Transverse colon (tissue), 4 donors: ENCODE measurements at places on chromosomes 5 and 9. TPM values are rescaled to one million over a fixed set of nuclear protein-coding genes. Genes with fewer than 3 reads are reported as not detected.

GRCh38 chr5:31884896-31885295 is 246.0 kb downstream of the PDZD2 start:
- no peak overlapping the region for H3K27ac ChIP-seq
- H3K27me3 ChIP-seq = no peaks in the 10 kb centered on the region
- no peaks in the 10 kb centered on the region for H3K36me3 ChIP-seq
- peaks cover 4% of the 10 kb centered on the region for H3K4me1 ChIP-seq
- DNase-seq = no peak

- H3K4me1 ChIP-seq = peaks cover 10% of the 10 kb centered on the region
- no peak for DNase-seq
- no peaks in the 10 kb centered on the region for H3K36me3 ChIP-seq
- H3K4me3 ChIP-seq = no peak overlapping the region
- H3K27ac ChIP-seq = peak overlapping the region; percentile 61
These were observed 68.5 kb downstream of the MYO10 start for GRCh38 chr5:16867577-16867953.

DNA sequence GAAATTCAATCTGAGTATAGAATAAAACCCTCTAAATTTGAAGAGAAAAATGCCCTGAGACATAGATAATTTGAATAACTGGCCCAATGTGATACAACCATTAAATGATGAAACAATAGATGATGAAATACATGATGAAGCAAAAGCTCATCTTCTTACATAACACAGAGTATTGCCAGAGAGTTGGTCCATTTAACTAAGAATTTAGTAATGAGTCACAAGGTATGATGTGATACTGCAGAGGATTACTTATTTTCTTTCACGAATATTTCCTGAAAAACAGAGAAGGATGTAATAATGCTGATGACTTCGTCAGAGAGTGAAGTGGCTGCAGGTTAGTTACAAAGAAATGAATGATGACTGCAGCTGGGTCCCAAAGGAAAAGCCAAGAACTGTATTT is 379.3 kb downstream of the CDH12 start:
- no peaks in the 10 kb centered on the region for H3K27me3 ChIP-seq
- no peak overlapping the region for H3K4me3 ChIP-seq
- no peaks in the 10 kb centered on the region for H3K4me1 ChIP-seq
- no peak overlapping the region for H3K27ac ChIP-seq
- no peak for DNase-seq

- H3K27ac ChIP-seq = no peak overlapping the region
- no peaks in the 10 kb centered on the region for H3K36me3 ChIP-seq
- no peak overlapping the region for H3K4me3 ChIP-seq
- no peaks in the 10 kb centered on the region for H3K4me1 ChIP-seq
- no peak for DNase-seq
- H3K27me3 ChIP-seq = no peaks in the 10 kb centered on the region
These were observed 29.1 kb downstream of the RORB start for GRCh38 chr9:74526215-74526614.

DNA sequence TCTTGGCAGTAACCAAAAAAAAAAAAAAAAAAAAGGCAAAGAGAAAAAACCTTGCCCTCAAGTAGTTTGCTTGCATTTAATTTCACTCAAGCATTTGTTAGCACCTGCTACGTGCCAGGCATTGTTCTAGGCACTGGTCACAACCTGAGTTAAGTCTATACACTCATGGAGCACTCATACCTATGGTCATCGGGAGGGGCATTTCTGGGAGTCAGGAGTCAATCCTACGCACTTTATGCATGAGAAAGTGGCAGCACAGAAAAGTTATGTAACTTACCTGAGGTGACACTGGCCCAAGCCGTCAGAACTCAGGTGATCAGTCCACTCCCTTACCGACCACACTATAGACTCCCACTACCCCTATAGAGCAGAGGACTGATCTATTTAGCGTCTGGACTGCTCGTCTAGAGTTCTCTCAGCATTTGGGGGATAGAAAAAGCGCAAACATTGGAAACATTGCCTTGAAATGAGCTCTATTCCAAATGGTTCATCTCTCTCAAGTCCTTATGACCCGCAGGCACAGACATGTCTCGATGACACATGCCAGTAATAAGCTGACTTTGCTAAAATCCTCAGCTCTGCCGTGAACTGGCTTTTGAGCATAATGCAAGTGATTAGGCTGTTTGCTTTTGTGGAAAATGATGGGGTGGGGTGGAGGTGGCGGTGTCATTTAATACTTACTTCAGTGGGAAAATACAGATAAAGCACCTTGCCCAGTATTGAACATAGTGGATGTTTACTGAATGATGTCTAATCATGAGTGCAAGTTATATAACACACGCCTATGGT is 160.2 kb downstream of the ARHGEF28 start:
- no peak overlapping the region for H3K4me3 ChIP-seq
- no peak overlapping the region for H3K27ac ChIP-seq
- no peaks in the 10 kb centered on the region for H3K27me3 ChIP-seq
- H3K36me3 ChIP-seq = no peaks in the 10 kb centered on the region

GRCh38 chr5:36367524-36367923 is 65.8 kb upstream of the RANBP3L start:
- DNase-seq = no peak
- H3K27me3 ChIP-seq = no peaks in the 10 kb centered on the region
- H3K4me3 ChIP-seq = no peak overlapping the region
- peak overlapping the region; percentile 45 for H3K27ac ChIP-seq

DNA sequence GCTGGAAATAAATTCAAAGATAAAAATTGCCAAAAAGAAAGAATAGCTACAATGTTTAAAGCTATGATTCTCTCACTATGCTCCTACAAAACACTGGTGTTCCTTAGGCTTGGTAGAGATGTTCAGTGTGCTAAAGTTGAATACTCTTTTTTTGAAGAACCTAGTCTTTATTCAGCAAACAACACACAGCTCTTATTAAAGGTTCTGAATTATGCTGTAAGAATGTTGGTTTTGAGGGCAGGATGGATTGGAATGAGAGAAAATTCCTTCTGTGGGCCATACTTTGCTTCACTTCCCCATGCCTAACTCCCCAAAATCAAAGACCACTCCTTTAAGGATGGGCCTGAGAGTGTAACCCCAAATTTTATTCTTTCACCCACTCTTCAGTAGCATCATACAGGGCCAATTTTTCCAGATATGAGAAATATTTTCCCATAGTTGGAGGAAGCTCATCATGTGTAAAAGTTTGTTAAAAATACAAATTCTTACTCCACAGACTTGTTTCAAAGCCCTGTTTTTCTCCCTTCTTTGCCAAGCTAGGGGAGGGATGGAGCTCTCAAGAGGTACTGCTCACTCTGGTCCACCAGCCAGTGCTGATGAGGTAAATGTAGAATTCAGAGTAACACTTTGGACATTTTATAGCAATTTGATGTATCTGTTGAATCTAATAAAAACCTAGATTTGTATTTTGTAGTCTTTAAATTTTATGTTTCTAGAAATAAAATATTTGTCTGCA is 99.3 kb downstream of the GDNF start:
- DNase-seq = no peak
- peaks cover 4% of the 10 kb centered on the region for H3K4me1 ChIP-seq
- H3K27me3 ChIP-seq = no peaks in the 10 kb centered on the region
- no peaks in the 10 kb centered on the region for H3K36me3 ChIP-seq

DNA sequence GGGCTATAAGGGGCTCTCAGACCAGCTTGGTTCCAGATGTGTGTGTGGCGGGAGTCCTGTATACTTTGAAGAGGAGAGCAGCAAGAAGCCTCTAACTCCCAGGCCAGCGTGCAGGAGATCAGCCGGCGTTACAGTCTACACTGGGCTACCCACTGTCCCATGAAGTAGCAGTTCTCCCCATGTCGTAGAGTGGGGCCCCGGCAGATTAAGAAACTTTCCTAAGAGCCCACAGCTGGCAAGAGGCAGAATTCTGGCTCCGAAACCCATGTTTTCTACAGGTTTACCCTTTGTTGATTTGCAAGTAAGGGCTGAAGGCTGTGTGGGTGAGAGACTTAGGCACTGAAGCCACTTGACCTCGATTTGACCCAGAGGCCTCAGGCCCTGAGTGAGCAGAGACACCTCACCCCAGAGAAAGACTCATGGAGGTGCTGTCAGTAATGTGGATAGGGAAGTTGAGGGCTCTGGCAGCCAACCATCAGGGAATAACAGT is 881 bp upstream of the B4GALT1 start:
- H3K27ac ChIP-seq = peak overlapping the region; percentile 97
- peak; percentile 33 for DNase-seq
- no peaks in the 10 kb centered on the region for H3K36me3 ChIP-seq
- peak overlapping the region; percentile 35 for H3K4me3 ChIP-seq
- H3K27me3 ChIP-seq = no peaks in the 10 kb centered on the region
- H3K4me1 ChIP-seq = peaks cover 17% of the 10 kb centered on the region

- no peaks in the 10 kb centered on the region for H3K36me3 ChIP-seq
- no peak overlapping the region for H3K4me3 ChIP-seq
- no peak overlapping the region for H3K27ac ChIP-seq
- no peaks in the 10 kb centered on the region for H3K27me3 ChIP-seq
- H3K4me1 ChIP-seq = no peaks in the 10 kb centered on the region
These were observed 214.9 kb upstream of the WWC1 start for GRCh38 chr5:168076561-168076991.

DNA sequence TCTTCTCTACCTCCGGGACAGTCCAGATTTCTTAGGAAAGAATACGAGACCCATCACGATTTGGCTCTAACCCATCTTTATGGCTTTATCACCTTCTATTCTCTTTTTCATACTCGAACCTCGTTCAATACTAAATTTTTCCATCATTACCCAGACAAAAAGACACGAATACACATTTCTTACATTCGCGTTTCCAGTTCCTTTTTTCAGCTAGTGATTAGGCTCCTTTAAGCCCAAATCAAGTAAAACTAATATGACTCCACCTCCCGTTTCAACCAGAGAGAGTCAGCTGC is 506 bp downstream of the ZBTB6 start:
- peaks cover 18% of the 10 kb centered on the region for H3K36me3 ChIP-seq
- peak overlapping the region; percentile 88 for H3K4me3 ChIP-seq
- no peaks in the 10 kb centered on the region for H3K27me3 ChIP-seq
- H3K4me1 ChIP-seq = peaks cover 5% of the 10 kb centered on the region
- peak overlapping the region; percentile 84 for H3K27ac ChIP-seq
- DNase-seq = no peak

GRCh38 chr5:73768-74502 is 18.0 kb upstream of the PLEKHG4B start:
- H3K36me3 ChIP-seq = no peaks in the 10 kb centered on the region
- H3K27ac ChIP-seq = no peak overlapping the region
- no peak overlapping the region for H3K4me3 ChIP-seq
- peaks cover 20% of the 10 kb centered on the region for H3K27me3 ChIP-seq
- DNase-seq = no peak
- H3K4me1 ChIP-seq = no peaks in the 10 kb centered on the region

DNA sequence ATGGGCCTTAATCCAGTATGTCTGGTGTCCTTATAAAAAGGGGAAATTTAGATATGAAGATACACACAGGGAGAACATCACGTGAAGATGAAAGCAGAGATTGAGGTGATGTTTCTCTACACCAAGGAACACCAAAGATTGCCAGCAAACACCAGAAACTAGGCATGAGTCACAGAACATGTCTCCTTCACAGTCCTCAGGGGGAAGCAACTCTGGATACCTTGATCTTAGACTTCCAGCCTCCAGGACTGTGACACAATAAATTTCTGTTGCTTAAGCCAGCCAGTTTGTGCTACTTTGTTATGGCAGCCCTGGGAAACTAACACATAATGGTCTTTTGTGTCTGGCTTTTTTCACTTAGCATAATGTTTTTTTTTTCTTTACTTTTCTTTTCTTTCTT is 41.2 kb upstream of the STRBP start:
- no peaks in the 10 kb centered on the region for H3K4me1 ChIP-seq
- no peak overlapping the region for H3K27ac ChIP-seq
- DNase-seq = no peak
- no peaks in the 10 kb centered on the region for H3K27me3 ChIP-seq
- H3K36me3 ChIP-seq = no peaks in the 10 kb centered on the region

- H3K36me3 ChIP-seq = no peaks in the 10 kb centered on the region
- H3K27me3 ChIP-seq = no peaks in the 10 kb centered on the region
- no peak overlapping the region for H3K4me3 ChIP-seq
- H3K4me1 ChIP-seq = peaks cover 6% of the 10 kb centered on the region
- no peak for DNase-seq
These were observed 153.1 kb upstream of the ELL2 start for GRCh38 chr5:96114736-96115135.

DNA sequence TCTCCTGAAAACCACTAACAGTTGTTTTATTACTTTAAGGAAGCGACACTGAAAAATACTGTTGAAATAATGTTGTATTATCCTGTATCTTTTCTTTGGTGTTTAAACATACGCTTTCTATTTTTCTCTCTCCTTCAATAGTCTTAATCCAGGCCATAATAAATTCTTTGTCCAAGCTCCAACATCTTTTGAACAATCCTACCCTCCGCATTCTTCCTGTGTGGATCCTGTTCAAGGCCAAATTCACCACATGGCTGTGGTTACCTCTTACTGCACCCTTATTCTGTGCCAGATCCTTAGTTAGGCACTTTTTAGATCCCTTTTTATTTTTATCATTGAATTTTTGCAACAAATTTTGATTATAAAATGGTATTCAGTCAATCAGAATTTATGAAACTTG is 1691.5 kb downstream of the MAT2B start:
- H3K36me3 ChIP-seq = no peaks in the 10 kb centered on the region
- no peak overlapping the region for H3K4me3 ChIP-seq
- no peaks in the 10 kb centered on the region for H3K4me1 ChIP-seq
- H3K27me3 ChIP-seq = no peaks in the 10 kb centered on the region
- H3K27ac ChIP-seq = no peak overlapping the region
- DNase-seq = no peak

- H3K4me1 ChIP-seq = no peaks in the 10 kb centered on the region
- H3K4me3 ChIP-seq = no peak overlapping the region
- no peaks in the 10 kb centered on the region for H3K27me3 ChIP-seq
- no peak for DNase-seq
- H3K36me3 ChIP-seq = no peaks in the 10 kb centered on the region
These were observed 98.0 kb downstream of the OR2K2 start for GRCh38 chr9:111231801-111232580.

GRCh38 chr9:134059661-134060395 is 8.0 kb downstream of the BRD3 start:
- H3K4me3 ChIP-seq = no peak overlapping the region
- peaks cover 22% of the 10 kb centered on the region for H3K4me1 ChIP-seq
- no peak overlapping the region for H3K27ac ChIP-seq
- DNase-seq = peak; percentile 55
- no peaks in the 10 kb centered on the region for H3K36me3 ChIP-seq
- no peaks in the 10 kb centered on the region for H3K27me3 ChIP-seq

- peaks cover 3% of the 10 kb centered on the region for H3K27me3 ChIP-seq
- DNase-seq = peak; percentile 96
- H3K4me1 ChIP-seq = peaks cover 55% of the 10 kb centered on the region
- H3K27ac ChIP-seq = peak within 1 kb of the TSS; percentile 58
- H3K36me3 ChIP-seq = no peaks in the 10 kb centered on the region
These were observed at the start of gene ST6GALNAC4 for GRCh38 chr9:127916720-127917581. ST6GALNAC4 (minus strand) TSS chr9:127917041; CDS start chr9:127916419, 622 bp downstream.

GRCh38 chr5:151617841-151618710 is 26.9 kb upstream of the FAT2 start:
- H3K27ac ChIP-seq = no peak overlapping the region
- H3K4me1 ChIP-seq = no peaks in the 10 kb centered on the region
- DNase-seq = no peak
- H3K36me3 ChIP-seq = no peaks in the 10 kb centered on the region
- H3K4me3 ChIP-seq = no peak overlapping the region
- H3K27me3 ChIP-seq = peaks cover 4% of the 10 kb centered on the region

Gene COL15A1
- 15.3 TPM for total RNA-seq

Gene ZNF618
- total RNA-seq = 2.5 TPM

Gene CTXN3
- not detected for total RNA-seq

Gene ESM1
- not detected for total RNA-seq

Gene PPIC
- total RNA-seq = 56.3 TPM

Gene NTNG2
- total RNA-seq = not detected

Gene IL3
- total RNA-seq = not detected

Gene FGFR4
- total RNA-seq = 86.2 TPM

Gene TMEM215
- not detected for total RNA-seq

Gene OR1Q1
- total RNA-seq = not detected

Gene SHOC1
- not detected for total RNA-seq

Gene MCC
- total RNA-seq = 25.5 TPM
